ENCODE measurements at places on chromosomes 12 and 14. TPM values are rescaled to one million over a fixed set of nuclear protein-coding genes. Genes with fewer than 3 reads are reported as not detected.

INHBC gene
- not detected for total RNA-seq

CIROP gene
- total RNA-seq, result not detected

ADAM21 gene
- total RNA-seq, result not detected

BDKRB1 gene
- total RNA-seq, result not detected

RNFT2 gene
- 42.9 TPM for total RNA-seq

OVCH1 gene
- total RNA-seq, result 2.5 TPM

ATG2B gene
- 82.6 TPM for total RNA-seq

STYK1 gene
- total RNA-seq, result 4.7 TPM

KLRF2 gene
- not detected for total RNA-seq

RACGAP1 gene
- 28.5 TPM for total RNA-seq

FOXG1 gene
- total RNA-seq, result 80.4 TPM

DCAF11 gene
- 64.2 TPM for total RNA-seq

KRT74 gene
- total RNA-seq, result not detected

SLC2A14 gene
- not detected for total RNA-seq

CACNA2D4 gene
- 0.31 TPM for total RNA-seq

KCNA1 gene
- 3.1 TPM for total RNA-seq

IFI27L1 gene
- 5.3 TPM for total RNA-seq

GPR162 gene
- total RNA-seq, result 57.0 TPM

HOXC4 gene
- total RNA-seq, result not detected

SYNE2 gene
- total RNA-seq, result 298 TPM

AICDA gene
- not detected for total RNA-seq

LPAR5 gene
- 0.94 TPM for total RNA-seq

CNTN1 gene
- total RNA-seq, result 297 TPM

VASH1 gene
- 103 TPM for total RNA-seq

HOXC13 gene
- total RNA-seq, result not detected

HOXC12 gene
- not detected for total RNA-seq

ZNF384 gene
- total RNA-seq, result 32.2 TPM

FBLN5 gene
- total RNA-seq, result 1.6 TPM

KLRG1 gene
- total RNA-seq, result 19.7 TPM

ADCY6 gene
- 70.1 TPM for total RNA-seq

LARP4 gene
- total RNA-seq, result 44.8 TPM

OTX2 gene
- total RNA-seq, result 0.31 TPM

ASPG gene
- 0.31 TPM for total RNA-seq

BATF gene
- not detected for total RNA-seq

CLEC12A gene
- total RNA-seq, result not detected

AMIGO2 gene
- total RNA-seq, result 12.5 TPM

RILPL1 gene
- total RNA-seq, result 7.5 TPM

HRK gene
- total RNA-seq, result 0.31 TPM

B4GALNT1 gene
- 103 TPM for total RNA-seq

TAS2R20 gene
- total RNA-seq, result 26.0 TPM

SAMD15 gene
- total RNA-seq, result 10.0 TPM

TMEM179 gene
- 43.2 TPM for total RNA-seq

ADCY4 gene
- 3.1 TPM for total RNA-seq

HCAR2 gene
- not detected for total RNA-seq

ARHGEF40 gene
- total RNA-seq, result 20.7 TPM

ASB2 gene
- total RNA-seq, result not detected

METTL25 gene
- total RNA-seq, result 24.1 TPM

KLHL33 gene
- under 0.01 TPM for total RNA-seq

CMKLR1 gene
- 1.3 TPM for total RNA-seq

KRT5 gene
- total RNA-seq, result not detected

GUCY2C gene
- not detected for total RNA-seq

EID3 gene
- 16.6 TPM for total RNA-seq

GLT8D2 gene
- 13.5 TPM for total RNA-seq
